ENCODE measurements at places on chromosomes 11 and 22.

- DNase-seq = no peak
Observed at GRCh38 chr11:110059706-110060463, 33.3 kb upstream of the ZC3H12C start.

DNA sequence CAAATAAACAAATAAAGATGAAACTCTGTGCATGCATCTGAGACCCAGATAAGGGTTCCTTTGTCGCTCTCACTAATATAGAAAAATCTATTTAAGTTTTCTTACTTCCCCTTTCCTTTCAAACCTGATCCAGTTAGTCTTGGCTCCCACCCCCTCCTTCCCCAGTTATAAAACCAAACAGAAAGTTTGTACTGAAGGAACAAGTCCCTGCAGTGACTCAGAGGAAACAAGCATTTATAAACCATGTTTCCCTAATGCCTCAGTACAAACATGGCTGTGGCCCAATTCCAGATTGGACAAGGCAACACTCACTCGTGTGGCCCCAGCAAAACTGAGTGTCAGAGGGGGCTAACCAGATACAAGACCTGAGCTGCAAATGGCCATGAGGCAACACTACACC lies 65.5 kb upstream of the ARHGAP20 start:
- DNase-seq = peak; percentile 83

GRCh38 chr11:72784662-72785061 lies 9.2 kb downstream of the STARD10 start:
- DNase-seq = no peak

GRCh38 chr11:76861490-76861953 lies 804 bp downstream of the ACER3 start:
- no peak for DNase-seq

DNA sequence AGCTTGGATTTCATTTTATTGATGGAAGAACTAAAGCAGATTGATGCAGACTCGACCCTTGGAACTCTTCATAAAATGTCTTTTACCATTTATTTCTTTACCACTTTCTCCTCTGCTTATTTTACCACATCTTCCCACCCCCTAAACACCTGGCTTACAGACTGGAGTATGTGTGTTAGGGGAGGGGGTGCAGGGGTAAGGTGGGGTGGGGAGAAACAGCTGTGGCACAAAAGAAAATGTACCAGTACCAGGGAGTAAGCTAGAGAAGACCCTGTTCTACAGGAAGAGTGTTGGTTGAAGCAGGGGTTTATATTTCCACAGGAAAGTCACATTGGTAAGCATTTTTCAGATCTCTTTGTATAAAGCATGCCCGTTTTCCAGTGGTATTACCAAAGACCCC lies 312.7 kb upstream of the MTNR1B start:
- no peak for DNase-seq

DNA sequence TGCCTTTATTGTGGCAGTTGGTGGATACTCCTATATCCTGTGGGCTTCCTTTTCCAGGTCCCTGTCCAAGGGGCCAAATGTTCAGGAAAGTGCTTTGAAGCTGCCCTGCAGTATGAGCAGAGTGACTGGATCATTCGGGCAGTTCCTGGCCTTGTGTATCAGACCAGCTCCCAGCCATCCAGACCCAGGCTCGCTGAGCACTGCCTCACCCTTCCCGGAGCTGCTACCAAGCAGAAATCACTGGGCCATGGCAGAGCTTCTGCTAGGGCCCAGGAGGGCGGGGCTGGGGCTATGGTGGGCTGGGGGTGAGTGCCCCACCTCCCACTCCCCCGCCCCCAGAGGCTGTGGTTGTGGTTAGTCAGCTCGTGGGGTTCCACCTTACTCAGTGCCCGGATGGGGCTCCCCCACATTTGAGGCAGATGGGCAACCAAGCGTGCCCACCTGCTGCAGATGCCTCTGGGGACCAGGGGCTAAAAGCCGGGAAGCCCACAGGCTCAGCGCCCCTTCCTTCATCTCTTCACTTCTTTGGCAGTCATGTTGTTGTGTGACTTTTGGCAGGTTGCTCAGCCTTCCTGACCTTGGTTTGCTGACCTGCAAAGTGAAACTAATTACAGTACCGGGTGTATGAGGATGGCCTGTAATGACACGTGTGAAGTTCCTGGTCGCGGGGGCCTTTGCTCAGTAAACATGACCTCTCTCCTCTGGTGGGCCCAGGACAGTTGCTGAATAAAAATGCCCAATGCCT lies 2.1 kb upstream of the LRRC32 start:
- no peak for DNase-seq

- peak; percentile 95 for DNase-seq
Observed at GRCh38 chr11:67420646-67421429, 5.4 kb downstream of the CARNS1 start.

DNA sequence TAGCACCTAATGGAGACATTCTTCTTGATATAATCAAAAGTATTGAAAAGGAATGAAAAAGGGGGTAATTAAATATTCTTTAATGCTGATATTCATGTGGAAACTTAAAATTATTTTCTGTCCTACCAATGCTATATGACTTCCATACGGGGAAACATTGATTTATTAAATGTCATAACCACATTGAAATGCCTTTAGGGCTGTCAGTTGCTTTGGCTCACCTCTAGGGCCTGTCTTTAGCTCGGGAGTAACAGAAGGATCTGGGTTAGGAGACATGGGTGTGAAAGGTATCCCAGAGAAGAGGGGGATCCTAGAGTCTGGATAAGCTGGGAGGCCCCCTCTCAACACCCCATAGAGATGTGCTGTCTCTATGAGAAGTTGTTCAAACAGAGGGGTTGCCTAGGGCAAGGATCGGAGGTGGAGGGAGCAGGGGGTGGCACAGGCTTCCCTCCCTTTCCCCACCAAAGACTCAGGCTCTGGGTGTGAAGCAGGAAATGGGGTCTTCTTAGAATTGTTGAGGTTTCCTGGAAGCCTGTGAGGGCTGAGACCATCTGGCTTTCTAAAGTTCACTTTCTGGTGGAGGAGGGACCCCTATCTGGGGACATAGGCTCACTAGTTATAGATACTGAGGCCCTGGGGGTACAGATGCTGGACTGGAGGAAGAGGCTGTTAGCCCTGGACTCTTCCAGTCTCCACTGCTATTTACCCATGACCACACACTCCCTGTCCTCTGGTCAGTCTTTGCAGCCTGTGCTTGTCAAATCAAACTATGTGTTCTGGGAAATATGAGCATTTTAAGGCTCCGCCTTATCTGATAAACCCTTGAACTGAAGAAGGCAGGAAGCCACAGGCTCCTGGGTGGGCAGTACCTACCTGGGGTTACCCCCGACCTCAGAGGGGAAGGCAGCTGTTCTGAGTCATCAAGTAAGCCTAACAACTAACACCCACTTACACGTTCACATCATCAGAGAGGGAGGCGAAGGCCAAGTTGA lies 55.8 kb upstream of the RRAS2 start:
- DNase-seq = no peak

DNA sequence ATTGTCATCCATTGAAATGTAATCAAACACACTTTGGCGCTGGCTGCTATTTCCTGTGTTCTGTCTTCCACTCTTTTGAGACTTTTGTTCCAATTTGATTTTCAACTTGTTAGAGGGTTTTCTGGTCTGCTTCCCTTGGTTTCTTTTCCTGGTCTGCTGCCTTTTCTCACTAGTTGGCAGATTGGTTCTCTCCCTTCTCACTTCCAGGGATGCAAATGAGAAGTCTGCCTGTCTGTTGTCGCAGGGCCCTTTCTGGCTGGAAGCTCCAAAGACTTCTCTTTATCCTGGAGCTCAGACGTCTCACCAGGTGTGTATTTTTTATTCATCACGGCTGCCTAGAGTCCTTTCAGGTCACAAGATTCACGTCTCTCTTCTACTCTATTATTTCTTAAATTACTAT lies 84.0 kb downstream of the RPS6KA4 start:
- no peak for DNase-seq

- peak; percentile 89 for DNase-seq
Observed at GRCh38 chr11:6468712-6469495, 4.8 kb downstream of the TRIM3 start.

DNA sequence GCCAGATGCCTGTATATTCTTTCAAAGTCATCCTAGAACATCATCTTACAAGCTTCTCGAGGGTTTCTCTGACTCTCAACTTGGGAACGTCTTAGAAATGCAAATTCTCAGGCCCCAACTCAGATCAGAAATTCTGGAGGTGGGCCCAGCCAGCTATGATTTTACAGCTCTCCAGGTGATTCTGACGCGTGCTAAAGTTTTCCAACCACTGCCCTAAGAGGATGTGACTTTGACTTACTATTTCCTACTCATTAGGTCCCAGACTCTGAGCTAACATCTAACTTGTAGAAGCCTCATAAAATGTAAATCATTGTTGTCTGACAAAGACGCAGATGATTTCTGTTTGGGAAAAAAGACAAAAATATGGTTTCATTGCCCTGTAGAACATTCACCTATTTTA lies 61.1 kb downstream of the IRAG1 start:
- no peak for DNase-seq

Data from suppressor macrophage treated with lipopolysaccharide for 4 hours (primary cell).